ENCODE measurements at places on chromosomes 7 and 10. TPM values are rescaled to one million over a fixed set of nuclear protein-coding genes. Genes with fewer than 3 reads are reported as not detected.

Gene WIPF3
- total RNA-seq, result 6.8 TPM

Gene PPP1R17
- total RNA-seq, result not detected

Gene STEAP4
- 68.2 TPM for total RNA-seq

Gene NPFFR1
- not detected for total RNA-seq

Gene GIMAP1
- 7.5 TPM for total RNA-seq

- ATAC-seq, result no peak
These were observed 69.9 kb downstream of the PTPRE start for GRCh38 chr10:127976701-127977356.

DNA sequence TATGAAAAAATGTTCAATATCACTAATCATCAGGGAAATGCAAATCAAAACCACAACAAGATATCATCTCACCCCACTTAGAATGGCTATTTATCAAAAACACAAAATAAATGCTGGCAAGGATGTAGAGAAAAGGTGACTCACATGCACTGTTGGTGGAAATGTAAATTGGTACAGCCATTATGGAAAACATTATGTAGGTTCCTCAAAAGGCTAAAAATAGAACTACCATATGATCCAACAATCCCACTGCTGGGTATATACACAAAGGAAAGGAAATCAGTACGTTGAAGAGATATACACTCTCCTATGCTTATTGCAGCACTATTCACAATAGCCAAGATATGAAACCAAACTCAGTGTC lies 50.2 kb downstream of the CDK1 start:
- no peak for ATAC-seq

GRCh38 chr7:574661-575395 lies 55.2 kb upstream of the PDGFA start:
- no peak for ATAC-seq

DNA sequence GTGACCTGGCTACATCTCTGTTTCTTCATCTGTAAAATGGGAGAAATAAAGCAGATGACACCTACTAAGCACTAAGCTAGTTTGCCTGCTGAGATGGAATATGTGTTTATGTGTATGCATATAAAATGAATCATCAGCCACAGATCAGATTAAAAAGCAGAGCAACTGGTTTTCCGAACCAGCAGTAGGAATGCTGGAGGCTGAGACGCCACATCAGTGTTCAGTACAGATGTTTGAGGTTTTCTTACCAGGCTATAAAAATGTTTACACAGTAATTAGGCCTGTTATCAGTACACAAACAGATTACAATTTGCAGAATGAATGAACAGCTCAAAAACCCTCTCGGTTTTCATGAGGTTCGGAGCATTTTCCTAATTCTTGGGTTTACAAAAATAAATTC lies 85.8 kb downstream of the CALN1 start:
- ATAC-seq, result no peak

DNA sequence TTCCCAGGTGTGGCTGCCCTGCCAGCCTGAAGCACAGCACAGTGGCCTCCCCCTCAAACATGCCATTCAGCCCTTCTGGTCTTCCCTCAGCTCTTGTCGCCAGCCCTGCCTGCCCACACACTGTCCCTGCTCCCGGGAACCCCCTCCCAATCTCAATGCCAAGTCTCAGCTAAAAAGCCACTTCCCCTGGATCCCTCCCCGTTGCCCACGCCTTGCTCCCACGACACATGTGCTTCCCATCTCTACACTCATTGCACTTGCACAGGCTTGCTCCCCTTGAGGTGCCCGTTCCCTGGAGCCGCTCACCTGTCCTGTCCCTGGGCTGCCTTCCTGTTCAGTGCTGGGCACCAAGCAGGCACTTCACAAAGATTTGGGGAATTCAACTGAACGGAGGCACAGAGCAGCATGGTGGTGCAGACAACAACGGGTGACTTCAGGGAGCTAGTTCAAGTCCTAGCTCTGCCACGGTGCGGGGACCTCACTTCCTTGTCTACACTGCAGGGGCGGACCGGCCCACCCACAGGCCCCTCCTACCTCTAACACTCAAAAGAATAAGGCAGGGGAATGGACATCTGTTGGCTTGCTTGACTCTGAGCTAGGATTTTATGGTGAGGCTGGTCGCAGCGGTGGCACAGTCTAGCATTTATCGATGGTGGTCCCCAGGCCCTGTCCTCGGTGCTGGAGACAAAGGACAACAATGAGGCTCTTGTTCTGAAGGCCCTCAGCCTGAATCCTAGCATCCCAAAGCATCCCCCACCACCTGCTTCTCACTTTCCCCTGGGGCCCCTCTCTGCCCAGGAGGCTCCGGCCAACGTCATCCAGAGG lies 18.4 kb downstream of the RGS10 start:
- peak; percentile 6 for ATAC-seq

DNA sequence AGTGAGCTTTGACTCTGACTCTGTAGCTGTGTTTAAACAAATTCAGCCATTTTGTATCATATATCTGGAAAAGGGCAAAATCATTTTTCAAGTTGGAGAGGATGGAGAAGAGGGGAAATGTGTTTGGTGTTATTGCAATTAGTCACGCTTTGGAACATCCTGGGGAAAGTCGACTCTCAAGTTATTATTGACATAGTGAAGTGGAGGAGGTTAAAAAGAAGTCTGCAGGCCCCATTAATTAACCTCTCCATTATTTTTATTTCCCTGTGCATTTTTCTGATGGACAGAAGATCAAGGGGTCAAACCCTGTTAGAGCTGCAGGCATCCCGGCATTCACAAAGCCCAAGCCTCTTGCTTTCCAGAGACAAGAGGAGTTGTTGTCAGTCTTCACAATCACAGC lies 132.6 kb downstream of the TEX36 start:
- ATAC-seq, result no peak

GRCh38 chr10:116183733-116184511 lies 89.1 kb downstream of the GFRA1 start:
- ATAC-seq, result no peak

- peak; percentile 94 for ATAC-seq
These were observed 509.0 kb upstream of the PODXL start for GRCh38 chr7:132065193-132065988.

DNA sequence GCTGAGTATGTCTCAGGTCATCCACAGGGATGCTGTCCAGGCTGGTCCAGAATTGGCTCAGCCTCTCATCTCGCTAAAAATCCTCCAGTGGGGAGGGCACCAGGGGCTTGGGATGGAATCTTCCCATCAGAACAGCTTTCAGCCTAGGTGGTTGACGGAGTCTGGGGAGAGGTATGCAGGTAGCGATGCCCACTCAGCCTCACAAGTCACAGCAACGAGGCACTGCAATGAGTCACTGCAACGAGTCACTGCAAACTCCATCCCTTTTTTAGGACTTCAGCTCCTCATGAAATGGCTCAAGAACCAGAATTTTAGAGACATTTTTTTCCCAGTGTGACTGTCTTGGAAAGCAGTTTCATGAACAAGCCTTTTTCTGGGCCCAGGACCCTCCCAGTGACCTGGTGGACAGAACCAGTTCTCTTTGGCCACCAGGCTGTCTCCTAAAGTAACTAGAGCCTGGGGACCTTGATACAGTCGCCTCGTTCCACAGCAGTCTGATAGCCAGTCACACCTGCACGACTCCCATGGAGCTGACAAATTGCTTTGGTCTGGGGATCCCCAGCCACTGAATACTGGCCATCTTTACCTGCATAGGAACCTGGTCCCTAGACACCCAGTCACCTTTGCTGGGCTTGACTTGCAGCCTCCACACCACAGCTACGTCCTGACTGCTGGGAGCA lies 41.3 kb upstream of the PPP2R2D start:
- ATAC-seq, result no peak

- no peak for ATAC-seq
These were observed 553.3 kb upstream of the FZD8 start for GRCh38 chr10:36195364-36195763.

- peak; percentile 70 for ATAC-seq
These were observed 182.8 kb downstream of the ARHGAP12 start for GRCh38 chr10:31745612-31746376.

DNA sequence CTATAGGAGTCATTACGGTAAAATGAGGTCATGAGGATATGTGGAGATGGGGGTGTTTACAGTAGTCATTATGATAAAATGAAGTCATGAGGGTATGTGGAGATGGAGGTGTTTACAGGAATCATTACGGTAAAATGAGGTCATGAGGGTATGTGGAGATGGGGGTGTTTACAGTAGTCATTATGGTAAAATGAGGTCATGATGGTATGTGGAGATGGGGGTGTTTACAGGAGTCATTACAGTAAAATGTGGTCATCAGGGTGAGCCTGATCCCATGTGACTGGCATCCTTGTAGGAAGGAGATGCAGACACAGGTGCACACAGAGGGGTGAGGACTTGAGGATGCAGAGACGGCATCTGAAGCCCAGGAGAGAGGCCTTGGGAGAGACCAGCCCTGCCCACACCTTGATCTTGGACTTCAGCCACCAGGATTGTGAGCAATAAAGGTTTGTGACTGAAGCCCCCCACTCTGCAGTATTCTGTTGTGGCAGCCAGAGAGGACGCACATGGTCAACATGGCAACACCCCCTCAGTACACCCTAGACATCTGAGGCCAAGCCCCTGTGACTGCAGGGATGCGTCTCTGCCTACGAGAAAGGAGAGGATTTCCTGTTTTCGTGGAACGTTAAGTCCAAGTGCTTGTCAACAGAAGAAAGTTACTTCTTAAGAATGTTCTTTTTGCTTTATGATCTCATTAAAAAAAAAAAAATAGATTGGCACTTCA lies 544.4 kb downstream of the DNAJB6 start:
- ATAC-seq, result no peak

- ATAC-seq, result no peak
These were observed 220.5 kb downstream of the MLLT10 start for GRCh38 chr10:21754410-21755011.

All from gastroesophageal sphincter (tissue), 4 donors.